ENCODE measurements at places on chromosomes 16 and 17.
A peak's percentile ranks its signal among the peaks of the same experiment; 100 is the strongest.

- DNase-seq = no peak
These were observed 14.9 kb upstream of the NFATC3 start for GRCh38 chr16:68070249-68070730.

DNA sequence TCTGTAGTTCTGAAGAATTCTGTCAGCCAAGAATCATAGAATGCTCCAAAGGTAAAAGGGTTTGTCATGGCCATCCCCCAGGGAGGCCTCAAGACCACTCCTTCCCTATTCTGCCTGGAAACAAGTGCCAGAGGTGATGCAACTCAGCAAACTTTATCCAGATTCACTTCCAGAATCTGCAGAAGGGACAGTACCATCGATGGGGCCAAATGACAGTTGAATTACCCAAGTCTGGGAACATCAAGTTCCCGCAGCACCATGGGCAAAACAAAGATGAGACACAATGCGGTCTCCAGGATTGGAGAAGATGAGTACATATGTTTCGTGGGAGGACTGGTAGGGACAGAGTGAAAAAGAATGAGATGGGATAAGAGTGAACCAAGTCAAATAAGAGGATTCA lies 13.7 kb upstream of the TAT start:
- DNase-seq = no peak

DNA sequence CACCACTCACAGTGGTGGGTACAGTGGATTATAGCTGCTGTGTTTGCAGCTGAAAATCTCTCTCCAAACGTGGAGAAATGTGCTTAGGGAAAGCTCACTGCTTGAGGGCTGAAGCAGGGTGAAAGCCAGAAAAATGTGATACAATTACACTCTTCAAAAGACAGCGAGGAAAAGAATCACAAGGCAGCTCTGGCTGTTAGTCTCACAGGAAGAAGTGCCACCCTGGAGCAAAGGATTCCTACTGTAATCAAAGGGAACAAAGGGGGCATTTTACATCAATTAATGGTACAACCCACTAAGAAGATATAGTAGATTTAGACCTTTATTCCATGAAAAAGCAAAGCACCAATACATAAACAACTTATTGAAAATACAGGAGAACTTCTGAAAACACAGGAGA lies 48.1 kb upstream of the IRX5 start:
- DNase-seq = no peak

DNA sequence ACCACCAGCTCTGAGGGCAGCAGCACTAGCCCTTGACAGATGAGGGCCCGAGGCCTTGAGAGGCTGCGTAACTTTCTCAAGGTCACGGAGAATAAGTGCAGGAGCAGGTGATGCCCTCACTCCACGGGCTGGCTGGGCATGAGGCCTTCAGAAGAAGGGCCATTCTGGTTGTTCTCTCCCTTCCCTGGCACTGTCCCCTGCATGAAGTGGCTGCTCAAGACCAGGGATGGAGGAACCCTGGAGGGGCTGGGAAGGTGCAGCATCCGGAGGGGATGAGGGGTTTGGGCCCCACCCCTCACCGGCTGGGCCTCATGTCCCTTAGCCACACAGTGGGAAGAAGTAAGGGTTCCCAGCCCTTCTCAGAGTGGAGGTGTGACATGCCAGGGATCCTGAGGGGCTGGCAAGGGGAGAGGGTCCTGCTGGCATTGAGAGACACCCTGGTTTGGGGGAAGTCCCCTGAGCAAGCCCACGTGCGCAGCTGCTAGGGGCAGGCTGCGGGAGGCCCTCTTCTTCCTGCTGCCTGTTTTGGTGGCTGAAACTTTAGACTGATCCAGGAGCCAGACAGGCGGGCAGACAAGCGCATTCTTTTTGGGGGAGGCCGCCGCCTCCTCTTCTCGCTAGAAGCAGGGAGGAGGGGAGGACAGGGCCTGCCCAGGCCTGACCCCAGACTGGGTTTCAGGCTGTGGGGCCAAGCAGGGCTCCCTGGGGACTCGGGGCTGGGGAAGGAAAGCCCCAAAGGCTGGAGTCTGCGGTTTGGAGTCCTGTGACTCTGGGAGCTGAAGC lies 74.0 kb downstream of the N4BP1 start:
- peak; percentile 92 for DNase-seq

DNA sequence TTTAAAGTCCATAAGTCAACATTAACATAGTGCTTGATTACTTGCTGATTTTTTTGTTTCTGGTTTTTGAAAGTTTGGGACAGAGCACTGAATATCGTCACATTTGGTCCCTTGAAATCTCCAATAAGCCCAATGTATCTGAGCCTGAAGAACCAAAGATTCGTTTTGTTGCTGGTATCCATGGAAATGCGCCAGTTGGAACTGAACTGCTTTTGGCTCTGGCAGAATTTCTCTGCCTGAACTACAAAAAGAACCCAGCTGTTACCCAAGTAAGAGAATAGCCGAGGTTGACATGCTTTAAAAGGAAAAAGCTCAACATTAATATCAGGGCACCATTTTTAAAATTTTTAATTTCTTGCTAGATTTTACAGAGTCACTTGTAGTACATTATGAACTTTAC lies 27.7 kb upstream of the GOSR1 start:
- DNase-seq = no peak

DNA sequence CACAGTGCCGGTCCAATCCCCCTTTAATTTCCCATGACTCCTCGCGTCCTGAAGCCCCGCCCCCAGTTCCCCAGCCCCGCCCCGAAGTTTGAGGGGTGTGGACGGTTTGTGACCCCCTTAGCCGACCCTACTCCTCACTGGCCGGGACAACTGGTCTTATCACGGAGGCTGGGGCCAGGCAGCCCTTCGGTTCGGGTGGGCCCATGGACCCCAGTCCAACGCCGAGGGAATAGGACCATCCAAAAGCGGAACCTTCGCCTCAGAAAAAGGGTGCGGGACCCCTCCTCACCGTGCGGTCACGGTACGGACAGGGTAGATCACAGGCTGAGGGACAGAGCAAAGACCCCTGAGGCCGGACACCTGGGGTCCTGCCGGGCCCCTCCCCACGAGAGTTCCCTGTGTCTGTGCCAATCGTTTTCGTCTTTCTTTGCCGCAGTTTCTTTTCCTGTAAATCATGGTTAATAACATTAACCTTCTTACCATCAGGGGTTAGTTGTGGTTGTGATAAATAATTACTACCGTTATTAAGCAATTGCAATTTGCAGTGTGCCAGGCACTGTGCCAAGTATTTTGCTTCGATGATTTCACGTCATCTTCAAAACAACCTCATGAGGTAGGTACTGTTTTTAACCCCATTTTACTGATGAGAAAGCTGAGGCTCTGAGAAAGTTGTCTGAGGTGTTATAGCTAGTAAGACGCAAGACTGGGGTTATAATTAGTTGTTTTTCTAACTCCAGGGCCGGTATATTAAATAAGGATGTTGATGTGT lies 543 bp downstream of the TMUB2 start:
- no peak for DNase-seq

GRCh38 chr17:45939395-45939794 lies 45.0 kb downstream of the MAPT start:
- DNase-seq = no peak

DNA sequence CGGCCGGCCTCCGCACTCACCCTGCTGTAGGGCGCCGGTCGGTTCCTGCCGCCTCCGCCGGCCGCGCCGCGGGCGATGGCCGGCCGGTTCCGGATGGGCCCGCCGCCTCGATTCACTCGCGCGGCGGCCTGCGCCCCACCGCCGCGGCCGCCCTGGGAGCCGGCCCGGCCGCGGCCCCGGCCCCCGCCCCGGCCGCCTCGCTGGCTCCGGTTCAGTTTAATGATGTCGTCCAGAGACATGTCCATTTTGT lies 158 bp downstream of the ALYREF start:
- no peak for DNase-seq
